Renal cortex interstitium (tissue), 15 donors: ENCODE measurements at places on chromosomes 11 and 22.

GRCh38 chr11:2271077-2271326 is 614 bp upstream of the ASCL2 start:
- no peak for DNase-seq

DNA sequence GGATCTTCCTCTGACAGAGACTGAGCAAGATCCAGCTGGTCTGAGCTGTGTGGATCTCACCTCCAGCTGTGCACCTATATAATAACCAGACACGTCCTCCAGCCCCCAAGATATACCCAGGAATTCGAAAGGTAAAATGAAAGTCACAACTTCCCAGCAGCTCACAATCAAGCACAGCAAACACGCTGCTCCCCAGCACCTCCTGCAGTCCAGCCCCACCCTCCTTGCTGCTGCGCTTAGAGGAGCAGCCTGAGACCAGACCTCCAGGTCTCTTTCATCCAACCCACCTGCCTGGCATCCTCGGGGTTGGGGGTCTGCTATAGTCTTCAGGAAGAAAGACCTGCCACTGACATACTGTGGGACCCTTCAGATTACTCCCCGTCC is 3.0 kb upstream of the APOL4 start:
- DNase-seq = no peak

DNA sequence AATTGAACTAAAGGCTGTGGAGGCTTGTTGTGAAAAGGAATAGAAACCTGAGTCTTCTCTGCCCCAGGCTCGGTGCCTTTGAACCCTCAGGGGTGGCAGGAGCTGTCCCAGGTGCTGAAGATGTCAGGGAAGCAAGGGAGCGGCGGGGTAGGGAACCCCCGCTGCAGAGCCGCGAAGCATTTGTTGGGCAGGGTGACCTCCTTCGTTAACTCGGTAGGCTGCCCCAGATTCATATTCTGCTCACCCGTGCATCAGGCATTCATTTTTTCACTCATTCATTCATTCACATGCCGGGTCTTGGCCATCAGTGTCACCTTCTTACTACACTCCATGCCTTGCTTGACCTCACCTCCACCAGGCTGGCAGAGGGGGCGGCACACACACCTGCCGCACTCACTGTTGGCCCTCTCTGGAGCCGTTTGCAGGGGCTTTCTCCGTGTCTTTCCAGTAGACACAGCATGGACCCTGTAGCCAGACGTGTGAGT is 618.9 kb downstream of the BRD1 start:
- peak; percentile 51 for DNase-seq

GRCh38 chr11:1130276-1131032 is 27.3 kb upstream of the MUC5AC start:
- no peak for DNase-seq

GRCh38 chr11:74672956-74673692 is 58.1 kb downstream of the CHRDL2 start:
- DNase-seq = no peak

DNA sequence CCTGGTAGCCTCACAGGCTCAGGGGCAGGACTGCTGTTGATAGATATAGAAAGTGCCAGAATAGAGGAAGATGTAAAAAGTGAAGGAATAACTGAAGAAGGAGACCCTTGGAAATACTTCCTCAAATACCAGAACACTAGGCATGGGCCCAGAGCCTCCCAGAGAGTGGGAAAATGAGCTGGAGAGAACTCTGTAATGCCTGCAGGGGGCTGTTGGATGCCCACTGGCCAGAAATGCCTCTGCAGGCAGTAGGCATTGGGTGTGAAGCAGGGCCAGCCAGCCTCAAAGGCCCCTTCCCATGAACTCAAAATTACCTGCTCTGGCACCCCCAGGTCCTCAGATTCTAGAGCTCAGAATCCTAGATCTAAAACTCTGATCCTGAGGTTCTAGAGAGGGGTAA is 15.1 kb downstream of the P2RY2 start:
- no peak for DNase-seq

GRCh38 chr22:49923445-49923844 is 5.0 kb downstream of the CRELD2 start:
- DNase-seq = no peak

- no peak for DNase-seq
Observed at GRCh38 chr22:30372915-30373314, 14.3 kb downstream of the RNF215 start.

GRCh38 chr11:125146232-125146631 is 18.3 kb upstream of the PKNOX2 start:
- DNase-seq = no peak

DNA sequence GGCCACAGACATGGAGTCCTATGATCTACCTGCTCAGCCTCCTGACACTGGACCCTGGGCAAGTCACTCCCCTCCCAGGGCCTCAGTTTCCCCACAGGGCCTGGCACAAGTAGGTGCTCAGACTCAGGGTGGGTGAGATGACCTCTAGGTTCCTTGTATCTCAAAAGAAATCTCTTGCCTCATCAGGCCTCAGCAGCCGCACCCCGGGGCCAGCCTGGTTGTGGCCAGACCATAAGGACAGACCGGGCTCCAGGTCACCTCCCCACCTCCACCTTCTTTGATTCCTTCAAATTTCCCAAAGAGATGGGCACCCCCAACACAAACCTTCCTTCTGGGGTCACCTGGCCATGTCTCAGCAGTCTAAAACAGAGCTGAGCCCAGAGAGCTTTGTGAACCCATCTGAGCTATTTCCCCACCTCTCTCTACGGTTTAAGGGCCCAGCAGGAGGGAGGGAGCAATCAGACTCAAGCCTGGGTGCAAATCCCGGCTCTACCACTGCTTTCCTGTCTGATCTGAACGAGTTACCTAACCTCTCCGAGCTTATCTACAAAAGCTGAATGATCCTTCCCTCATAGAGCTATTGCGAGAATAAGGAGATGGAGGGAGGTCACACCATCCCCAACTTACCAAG is 2.5 kb upstream of the APOL4 start:
- DNase-seq = no peak

DNA sequence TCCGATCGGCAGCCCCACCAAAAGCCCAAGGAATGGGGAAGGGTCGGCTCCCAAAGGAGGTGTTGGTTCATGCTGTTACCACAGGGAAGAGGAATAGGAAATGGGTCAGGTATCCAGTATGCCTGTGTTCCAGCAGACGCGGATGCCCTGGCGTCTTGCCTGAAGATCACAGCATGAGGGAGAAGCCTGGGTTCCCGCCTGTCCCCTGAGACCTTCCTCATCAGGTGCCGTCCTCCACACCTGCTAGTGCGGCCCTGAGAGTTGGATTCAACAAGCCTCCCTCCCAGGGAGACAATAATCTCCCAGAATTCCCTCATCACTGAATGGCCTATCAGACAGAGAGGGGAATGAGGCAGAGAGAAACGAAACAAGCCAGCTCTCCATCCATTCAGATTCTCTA is 92.2 kb downstream of the SPATA19 start:
- no peak for DNase-seq

GRCh38 chr11:34653851-34654482 is 33.1 kb downstream of the EHF start:
- DNase-seq = no peak

GRCh38 chr11:2929531-2929949 is 320 bp upstream of the PHLDA2 start:
- no peak for DNase-seq

GRCh38 chr11:11813288-11813962 is 28.3 kb upstream of the USP47 start:
- DNase-seq = peak; percentile 29

- DNase-seq = no peak
Observed at GRCh38 chr11:79110796-79111195, 330.0 kb downstream of the TENM4 start.

DNA sequence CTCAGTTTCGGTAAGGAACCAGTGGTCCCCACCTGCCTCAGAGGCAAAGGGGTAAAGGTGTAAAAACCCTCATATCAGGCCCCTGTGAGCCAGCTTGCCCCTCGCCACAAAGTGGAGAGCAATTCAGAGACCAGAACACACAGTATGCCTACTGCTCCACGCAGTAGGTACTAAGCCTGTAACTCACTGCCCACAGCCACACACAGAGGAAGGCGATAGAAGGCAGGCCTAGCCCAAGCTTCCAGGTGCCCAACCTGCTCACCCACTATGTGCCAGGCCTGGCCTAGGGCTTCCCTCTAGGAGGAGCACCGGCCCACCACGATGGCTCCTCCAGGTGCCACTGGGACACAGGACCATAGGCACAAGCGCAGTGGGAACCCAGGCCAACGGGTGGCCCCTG is 63.1 kb upstream of the TCF20 start:
- no peak for DNase-seq

- peak; percentile 11 for DNase-seq
Observed at GRCh38 chr11:4916581-4916980, 2.6 kb downstream of the OR51G2 start.

DNA sequence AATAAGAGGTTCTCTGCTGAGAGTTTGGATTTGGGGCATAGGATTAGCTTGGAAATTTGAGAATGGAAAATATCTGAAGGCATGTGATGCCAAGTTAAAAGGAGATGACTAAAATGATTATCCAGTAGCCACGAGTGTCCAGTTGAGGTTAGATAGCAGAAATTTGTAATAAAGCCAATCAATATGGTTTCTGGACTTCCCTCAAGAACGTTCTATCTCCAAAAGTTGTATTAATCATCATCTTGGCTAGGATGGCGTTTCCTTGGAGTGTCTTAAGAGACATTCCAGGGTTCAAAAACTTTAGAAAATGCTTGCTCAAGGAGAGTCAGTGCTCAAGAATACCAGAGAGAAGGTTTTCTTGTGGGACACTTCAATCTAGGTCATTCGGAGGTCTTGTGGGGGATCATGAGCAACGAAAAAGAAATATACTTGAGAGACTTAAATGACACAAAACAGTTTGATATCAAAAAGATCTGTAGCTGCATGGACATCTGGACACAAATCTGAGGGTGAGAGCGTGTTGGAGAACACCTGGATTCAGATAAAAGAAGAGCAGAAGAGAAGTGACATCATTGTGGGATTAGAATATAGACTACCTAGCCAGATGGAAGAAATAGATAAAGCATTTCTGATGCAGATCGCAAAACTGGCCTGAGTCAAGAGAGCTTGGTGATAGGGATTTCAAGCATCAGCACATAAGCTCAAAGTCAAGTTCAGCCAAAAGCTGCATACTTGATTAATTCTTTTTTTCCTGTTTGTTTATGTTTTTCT is 97.7 kb downstream of the ARFGAP2 start:
- no peak for DNase-seq

GRCh38 chr11:44849424-44849823 is 101.3 kb downstream of the TP53I11 start:
- DNase-seq = no peak
